Left colon (tissue), 2 donors: ENCODE measurements at places on chromosomes 4 and X.

DNA sequence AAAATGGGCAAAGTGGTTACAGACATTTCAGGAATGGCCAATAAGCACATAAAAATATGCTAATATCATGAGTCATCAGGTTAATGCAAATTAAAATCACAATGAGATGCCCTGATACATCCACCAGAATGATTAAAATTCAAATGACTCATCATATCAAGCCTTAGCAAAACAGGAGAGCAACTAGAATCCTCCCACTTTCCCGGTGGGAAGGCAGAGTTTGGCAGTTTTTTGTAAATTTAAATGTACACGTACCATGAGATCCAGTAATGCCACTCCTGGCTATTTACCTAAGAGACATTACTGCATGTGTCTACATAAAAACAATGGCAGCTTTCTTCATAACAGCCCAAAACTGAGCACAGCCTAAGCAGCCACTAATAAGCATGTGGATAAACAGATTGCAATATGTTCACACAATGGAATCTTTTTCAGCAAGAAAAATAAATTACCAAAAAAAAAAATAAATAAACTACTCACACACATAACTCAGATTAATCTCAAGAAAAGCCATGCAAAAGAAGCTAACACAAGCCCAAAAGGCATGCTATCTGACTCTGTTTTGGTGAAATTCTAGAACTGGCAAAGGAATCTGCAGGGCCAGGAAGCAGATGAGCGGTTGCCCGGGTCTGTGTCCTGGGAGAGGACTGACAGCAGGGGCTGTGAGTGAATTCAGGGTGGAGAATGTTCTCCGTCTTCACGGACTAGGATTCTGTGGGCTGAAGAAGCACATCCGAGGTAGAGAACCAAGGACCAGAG, 48.8 kb downstream of the AFAP1 start:
- DNase-seq, result no peak

DNA sequence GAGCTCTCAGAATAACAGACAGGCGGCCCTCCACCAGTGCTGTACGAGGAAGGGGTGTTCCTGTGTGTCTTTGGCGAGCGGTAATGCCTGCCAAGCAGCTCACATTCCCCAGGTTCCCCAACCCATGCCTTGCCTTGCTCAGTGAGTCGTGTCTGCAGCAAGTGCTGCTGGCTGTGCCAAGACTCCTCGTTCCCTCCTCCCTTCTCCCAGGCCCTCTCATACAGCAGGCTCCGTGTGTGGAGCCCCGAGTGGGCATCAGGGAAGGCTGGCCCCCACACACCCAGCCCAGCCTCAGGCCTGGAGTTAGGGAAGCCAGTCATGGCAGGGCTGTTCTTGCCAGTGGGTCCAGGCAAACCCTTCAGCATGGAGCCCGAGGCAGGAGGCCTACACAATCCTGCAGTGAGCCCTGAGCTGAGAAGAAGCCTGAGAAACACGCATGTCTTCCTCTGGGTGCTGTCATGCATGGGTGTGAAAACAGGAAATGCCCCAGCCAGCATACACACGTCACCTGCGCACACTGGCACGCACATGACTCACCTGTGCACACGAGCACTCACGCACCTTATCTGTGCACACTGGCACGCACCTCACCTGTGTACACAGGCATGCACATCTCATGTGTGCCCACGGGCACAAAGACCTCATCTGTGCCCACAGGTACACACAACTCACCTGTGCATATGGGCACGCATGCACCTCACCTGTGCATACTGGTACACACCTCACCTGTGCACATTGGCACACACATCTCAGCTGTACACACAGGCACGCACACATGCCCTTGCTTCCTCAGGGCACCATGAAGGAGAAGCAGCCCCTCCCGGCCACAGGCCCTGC, 238.7 kb downstream of the DHRSX start:
- no peak for DNase-seq

DNA sequence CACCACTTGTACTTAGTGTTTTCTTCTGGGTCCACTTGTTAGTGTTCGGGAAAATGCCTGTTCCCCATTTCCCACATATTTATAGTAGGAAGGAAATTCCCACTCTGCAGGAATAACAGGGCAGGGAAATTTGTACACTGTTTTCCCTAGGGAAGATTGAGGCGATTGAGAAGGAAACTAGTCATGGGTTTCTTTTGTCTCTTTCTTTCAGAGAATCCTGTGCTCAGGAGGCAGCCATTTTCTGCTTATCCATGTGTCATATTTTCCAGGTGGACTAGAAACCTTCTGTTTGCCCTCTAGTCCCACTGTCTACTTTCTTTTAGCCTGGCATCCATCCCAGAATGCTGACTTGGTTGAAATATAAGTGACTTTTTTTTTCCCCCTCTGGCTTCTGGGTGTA, 299.1 kb upstream of the ANKRD50 start:
- DNase-seq, result no peak

GRCh38 chr4:189048119-189048518, 892.6 kb upstream of the FRG1 start:
- no peak for DNase-seq

GRCh38 chr4:85086721-85087120, 120.2 kb upstream of the WDFY3 start:
- no peak for DNase-seq

- no peak for DNase-seq
Measured at GRCh38 chr4:105560421-105560848, 8.0 kb downstream of the ARHGEF38 start.

DNA sequence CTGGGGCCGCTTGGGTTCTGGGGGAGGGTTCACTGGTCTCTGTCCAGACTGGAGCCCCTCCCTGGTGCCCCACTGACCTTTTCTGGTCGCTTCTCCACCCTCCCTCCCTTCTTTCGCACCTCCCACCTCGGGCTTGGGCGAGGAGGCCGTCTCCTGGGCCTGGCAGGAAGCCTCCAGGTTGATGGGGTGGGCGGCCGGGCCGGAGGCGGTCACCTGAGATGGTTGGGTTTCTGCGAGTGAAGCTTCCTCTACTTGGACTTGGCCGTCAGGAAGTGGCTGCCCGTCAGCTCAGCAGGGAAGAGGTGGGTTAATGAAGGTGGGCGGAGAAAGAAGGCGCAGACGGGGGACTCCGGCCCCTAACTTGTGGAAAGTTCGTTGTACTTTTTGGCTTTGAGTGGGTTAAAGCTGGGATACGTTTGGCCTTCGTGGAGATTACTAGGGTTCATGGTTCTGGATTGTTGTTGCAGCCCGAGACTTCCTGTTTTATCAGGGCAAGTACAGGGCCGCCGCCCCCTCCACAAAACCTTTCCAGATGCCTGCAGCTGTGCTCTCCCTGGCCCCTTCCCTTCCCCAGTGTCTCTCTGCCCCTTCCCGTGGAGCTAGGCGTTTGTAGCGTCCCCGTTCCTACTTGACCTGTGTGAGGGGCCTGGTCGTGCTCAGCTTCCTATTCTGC, 1.2 kb downstream of the AKAP17A start:
- DNase-seq, result no peak

DNA sequence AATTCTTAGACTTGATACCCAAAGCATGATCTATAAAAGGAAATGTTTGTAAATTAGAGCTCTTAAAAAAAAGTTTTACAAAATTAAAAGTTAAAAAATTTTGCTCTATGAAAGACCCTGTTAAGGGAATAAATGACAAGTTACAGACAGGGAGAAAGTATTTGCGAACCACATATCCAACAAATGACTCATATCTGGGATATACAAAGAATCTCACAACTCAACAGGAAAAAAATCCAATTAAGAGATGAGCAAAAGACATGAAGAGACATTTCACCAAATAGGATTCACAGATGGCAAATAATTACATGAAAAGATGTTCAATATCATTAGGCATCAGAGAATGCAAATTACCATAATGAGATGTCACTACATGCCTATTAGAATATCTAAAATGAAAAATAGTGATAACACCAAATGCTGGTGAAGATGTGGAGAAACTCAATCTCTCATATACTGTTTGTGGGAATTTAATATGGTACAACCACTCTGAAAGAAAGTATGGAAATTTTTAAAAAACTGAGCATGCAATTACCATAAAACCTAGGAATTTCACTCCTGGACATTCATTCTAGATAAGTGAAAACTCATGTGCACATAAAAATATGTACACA, 100.8 kb upstream of the EOLA2 start:
- no peak for DNase-seq

DNA sequence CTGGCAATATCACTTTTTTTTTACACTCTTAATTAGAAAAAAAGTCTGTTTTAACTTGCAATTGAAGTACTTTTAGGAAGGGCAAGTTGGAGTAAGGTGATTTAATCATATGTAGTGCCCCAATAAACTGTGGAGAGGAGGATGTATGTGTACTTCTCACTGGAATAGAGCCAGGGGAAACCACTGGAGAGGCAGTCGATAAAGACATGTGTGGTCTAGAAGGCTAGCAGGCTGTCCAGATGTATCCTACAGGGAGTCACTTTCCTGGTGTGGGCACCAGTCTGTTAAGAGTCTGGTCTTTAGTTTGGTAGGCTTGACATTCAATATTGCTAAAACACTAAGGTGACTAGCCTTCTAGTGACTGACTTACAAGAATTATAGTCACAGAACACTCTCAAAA, 9.6 kb upstream of the SGMS2 start:
- DNase-seq, result no peak

- no peak for DNase-seq
Measured at GRCh38 chr4:174537634-174538033, 15.3 kb upstream of the HPGD start.

- DNase-seq, result no peak
Measured at GRCh38 chrX:68180579-68180978, 252.7 kb downstream of the OPHN1 start.

- DNase-seq, result no peak
Measured at GRCh38 chrX:19291086-19291485, 52.6 kb upstream of the PDHA1 start.

DNA sequence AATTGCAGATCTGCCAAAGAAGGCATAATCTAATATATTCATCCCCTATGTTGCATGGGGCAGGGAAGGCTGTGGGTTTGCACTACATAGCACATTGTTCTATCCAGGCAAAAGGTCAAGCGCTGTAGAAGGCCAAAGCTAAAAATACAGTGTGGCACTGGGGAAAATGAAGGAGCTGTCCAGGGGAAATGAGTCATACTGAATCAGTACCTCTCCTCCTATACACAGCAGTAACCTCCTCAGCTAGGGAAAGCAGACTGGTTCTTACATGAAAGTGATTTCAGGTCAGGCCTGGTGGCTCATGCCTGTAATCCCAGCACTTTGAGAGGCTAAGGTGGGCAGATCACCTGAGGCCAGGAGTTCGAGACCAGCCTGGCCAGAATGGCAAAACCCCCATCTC, 31.0 kb upstream of the SLC25A4 start:
- no peak for DNase-seq
